ENCODE measurements at places on chromosomes 16 and 17.
A peak's percentile ranks its signal among the peaks of the same experiment; 100 is the strongest.

DNA sequence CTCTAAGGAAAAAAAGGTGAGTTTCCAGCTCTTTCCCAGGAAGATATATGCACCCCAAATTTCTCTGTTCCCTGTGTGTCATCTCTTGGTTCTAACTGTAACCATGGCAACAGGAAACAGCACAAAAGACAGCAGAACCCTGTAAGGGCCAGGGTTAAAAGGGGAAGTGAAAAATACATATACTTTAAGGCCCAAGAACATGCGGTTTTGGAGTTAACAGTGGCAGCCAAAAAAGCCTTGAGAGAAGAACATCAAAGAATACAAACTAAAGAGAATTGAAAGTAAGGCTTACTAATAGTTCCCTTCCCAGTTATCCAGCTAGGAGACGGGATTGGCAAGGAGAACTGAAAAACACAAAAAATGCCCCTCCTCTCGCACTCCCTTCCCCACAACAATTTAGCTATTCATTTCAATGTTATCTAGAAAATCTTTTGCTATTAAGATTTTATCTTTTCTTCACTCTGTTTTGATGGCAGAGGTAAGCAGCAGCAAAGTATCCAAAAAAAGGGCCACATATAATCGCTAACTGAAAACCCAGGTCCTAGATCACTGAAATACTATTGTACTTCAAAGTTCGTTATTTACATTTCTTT is 1.5 kb downstream of the SPOP start:
- peak; percentile 55 for DNase-seq

DNA sequence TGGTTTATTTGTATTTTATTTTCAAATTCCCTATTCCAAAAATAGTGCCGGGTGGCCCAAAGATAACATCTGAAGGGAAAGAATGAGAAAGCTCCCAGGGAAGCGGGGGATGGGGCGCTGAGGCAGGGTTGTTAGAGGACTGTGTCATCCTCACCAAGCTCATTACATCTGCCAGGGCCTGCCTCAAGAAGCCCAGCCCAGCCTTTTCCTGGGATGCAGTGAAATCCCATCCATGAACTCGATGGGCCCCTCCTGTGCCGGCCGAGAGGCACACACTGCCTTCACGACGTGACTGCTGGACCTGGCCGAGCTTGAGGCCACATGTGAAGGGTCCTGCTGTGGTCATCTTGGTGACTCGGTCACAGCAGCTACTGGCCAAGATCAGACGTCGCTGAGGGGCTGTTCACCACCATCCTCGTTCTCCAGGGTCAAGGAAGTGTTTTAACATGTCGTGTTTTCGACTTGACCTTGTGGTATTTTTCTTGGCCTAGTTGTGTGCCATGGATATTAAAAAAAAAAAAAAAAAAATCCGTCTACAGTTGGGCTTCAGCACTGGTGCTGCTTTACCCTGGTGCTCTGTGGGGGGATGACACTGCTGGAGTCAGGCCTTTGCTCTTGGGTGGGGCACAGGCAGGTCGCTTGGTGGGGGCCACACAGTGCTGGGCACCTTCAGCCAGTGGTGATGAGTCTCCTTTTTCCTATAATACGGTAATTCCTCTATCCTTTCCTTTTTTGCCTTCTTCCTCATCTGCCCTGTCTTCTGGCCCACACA is 4.9 kb downstream of the TIMM22 start:
- DNase-seq, result peak; percentile 24

- DNase-seq, result no peak
Observed at GRCh38 chr16:57886427-57886826, 84.1 kb upstream of the KIFC3 start.

DNA sequence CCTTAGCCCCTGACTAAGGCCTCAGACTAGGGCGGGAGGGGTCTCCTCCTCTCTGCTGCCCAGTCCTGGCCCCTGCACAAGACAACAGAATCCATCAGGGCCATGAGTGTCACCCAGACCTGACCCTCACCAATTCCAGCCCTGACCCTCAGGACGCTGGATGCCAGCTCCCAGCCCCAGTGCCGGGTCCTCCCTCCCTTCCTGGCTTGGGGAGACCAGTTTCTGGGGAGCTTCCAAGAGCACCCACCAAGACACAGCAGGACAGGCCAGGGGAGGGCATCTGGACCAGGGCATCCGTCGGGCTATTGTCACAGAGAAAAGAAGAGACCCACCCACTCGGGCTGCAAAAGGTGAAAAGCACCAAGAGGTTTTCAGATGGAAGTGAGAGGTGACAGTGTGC is 12.7 kb downstream of the CES3 start:
- DNase-seq, result no peak
